Epithelial cell of proximal tubule (primary cell): ENCODE measurements at places on chromosomes 3 and 15. TPM values are rescaled to one million over a fixed set of nuclear protein-coding genes. Genes with fewer than 3 reads are reported as not detected.

DNA sequence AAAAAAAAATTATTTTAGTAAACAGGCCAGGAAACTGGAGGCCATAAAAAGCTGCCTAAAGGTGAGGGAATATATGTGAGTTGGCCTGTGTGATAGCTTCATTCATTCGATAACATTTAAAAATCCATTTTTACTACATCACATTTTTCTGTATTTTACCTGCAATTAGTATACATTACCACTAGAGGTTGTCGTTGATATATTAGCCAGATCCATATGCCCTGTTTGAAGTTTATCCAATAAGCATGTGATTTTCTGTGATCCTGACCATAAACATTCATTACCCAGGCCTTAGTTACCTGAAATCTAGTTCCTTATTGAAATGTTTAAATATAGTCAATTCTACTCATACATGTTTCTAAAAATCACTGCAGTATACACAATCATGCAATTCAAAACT lies 71.4 kb downstream of the ARNT2 start:
- DNase-seq = no peak

GRCh38 chr15:56176996-56177395 lies 66.7 kb downstream of the RFX7 start:
- no peak for DNase-seq

DNA sequence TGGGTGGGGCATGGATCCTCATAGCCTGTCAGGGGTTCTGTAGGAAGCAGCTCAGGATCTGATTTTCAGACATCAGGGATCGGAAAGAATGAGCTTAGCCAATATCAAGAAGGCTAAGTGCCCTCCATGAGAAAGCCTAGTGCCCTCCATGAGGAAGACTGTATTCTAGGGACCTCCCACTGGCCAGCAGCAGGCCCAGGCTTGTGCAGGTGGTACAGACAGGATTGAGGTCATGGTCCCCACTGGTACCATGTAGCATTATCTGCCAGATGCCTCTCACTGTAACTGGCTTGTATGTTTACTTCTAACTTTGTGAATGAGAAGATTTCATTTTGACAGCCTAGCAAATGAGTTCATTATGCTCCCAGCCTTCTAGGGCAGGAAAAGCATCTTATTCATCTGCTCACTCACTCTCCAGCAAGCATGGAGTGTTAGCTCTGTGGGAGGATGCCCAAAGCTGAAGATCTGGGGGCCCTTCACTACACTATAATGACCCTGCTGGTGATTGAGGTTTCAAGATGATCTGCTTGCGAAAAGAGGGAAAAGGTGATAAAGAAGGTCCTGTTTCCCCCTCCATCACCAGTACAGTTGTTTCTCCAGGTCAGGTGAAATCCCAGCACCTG lies 7.5 kb downstream of the EPHB1 start:
- DNase-seq = no peak

DNA sequence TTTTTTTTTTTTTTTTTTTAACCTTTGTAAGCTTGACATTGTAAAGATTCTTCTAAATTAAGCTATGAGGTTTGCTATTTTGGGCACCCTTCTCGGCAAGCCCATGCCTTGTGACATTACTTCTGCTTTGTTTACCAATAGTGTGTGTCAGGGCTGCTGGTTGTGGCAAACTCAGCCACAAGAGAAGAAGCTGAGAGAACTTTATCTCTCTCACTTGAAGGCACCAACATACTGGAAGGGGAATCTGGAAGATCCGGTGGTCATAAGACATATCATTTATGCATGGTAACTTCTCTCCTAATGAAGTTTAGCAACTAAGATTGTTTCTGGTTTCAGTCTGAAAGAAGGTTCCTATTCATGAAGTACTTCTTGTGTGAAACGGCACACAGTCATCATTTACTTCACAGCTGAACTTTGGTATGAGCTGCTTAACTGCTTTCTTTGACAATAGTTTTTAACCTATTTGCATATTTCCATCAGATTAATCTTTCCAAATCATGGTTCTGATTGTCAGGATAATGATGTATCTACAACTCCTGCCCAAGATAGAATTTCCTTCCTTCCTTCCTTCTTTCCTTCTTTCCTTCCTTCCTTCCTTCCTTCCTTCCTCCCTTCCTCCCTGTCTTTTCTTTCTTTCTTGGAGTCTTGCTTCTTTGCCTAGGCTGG lies 189.3 kb downstream of the NFKBIZ start:
- DNase-seq = no peak

CHL1 gene
- total RNA-seq = 0.17 TPM in 1 of 2 replicates, not detected in the other

SUSD5 gene
- total RNA-seq = 0.92 and 2.3 TPM in 2 replicates
